Hematopoietic multipotent progenitor cell treated with erythropoietin and hydrocortisone succinate and interleukin-3 and kit ligand, for 4 days (in vitro differentiated cells): ENCODE measurements at places on chromosomes 12 and 14.

GRCh38 chr12:118102070-118102469, 1.7 kb downstream of the VSIG10 start:
- no peak for DNase-seq

- no peak for DNase-seq
These were observed 312.4 kb upstream of the PRKD1 start for GRCh38 chr14:30240018-30240417.

DNA sequence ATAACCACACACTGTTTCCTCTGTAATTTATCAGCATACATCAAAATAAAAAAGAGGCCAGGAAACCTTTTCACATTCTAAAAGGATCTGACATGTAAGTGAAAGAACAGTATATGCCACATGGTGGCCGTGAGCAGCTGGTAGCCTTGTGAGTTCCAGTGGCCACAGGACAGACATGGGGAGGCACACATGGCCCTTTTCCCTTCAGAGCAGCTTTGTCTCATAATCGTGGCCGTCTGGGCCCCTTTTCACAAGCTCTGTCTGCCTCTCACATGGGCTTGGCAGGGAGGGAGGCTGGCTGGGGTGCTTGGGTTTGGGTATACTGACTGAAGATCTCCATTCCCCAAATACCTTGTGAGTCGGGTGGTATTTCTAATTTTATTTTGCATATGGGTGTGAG, 1.5 kb upstream of the ZDHHC22 start:
- DNase-seq = no peak

GRCh38 chr12:132858718-132859266, 28.6 kb downstream of the CHFR start:
- peak; percentile 41 for DNase-seq

DNA sequence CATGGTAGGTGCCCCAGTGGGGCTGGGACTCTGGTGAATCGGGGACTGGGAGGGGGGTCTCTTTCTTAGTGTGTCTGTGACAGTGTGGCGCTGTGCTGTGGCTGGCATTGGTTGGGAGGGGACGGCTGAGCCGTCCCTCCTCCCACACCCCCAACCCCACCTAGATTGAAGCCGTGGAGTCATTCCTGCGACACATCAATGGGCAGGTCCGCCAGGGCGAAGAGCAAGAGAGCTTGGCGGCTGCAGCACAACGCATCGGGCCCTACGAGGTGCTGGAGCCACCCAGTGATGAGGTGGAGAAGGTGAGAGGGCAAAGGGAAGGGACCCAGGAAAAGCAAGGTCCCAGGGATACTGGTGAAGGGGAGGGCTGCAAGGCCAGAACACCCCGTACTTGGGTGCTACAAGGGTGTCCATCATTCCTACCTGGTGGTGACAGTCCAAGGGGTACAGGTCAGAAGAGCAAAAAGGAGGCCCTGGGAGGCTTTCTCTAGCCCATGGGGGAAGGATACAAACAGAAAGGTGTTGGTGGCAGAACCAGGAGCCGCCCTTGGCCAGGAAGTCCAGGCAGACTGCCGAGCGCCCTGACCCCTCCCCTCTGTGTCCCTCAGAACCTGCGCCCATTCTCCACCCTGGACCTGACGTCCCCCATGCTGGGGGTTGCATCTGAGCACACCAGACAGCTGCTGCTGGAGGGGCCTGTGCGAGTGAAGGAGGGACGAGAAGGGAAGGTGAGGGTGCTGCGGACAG, 7.4 kb downstream of the PLEKHG6 start:
- DNase-seq = no peak

DNA sequence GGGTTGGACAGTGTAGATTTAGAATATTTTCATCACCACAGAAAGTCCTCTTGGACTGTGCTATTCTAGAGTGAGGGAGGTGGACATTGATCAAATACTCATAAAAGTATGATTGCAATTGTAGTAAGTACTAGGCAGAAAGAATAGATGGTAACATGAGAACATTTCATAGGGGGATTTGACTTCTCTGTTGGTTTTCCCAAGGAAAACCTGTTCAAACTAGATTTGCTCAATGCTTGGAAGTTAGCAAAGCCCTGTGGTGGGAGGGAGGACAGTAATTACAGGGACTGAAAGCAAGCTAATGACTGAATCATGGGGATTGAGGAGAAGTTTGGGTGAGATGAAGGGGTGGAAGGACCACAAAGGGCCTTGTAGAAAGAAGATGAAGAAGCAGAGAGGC, 24.4 kb upstream of the EID3 start:
- no peak for DNase-seq

DNA sequence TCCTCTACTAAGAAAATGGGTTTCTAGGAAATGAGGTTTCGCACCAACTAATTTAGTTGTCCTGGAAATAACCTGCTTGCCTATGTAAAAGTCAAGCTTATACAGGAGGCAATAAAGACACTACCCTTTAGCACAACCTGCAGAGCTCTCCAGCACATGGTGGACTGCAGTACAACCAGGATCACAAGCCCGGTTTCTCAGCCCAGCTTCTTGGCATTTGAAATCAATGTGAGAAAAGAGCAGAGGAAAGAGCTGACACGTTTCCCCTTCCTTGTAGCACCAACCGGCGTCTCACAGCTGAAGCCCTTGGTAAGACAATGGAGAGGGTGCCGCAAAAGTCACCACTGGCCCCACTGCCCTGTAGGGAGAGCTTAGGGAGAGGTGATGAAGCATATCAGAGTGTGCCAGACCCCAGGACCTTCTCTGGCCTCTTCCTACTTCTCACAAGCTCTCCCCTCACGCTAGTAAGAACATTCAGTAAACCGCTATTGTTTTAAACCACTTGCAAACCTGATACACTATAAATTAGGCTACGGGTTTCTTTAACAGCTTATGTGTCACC, 8.6 kb downstream of the SPTLC2 start:
- peak; percentile 92 for DNase-seq

GRCh38 chr12:60123557-60123956, 527.7 kb downstream of the SLC16A7 start:
- DNase-seq = no peak

- DNase-seq = no peak
These were observed 216.7 kb downstream of the TMEM132C start for GRCh38 chr12:128483526-128484255.
